ENCODE measurements at places on chromosomes 7 and 10.
A peak's percentile ranks its signal among the peaks of the same experiment; 100 is the strongest.

DNA sequence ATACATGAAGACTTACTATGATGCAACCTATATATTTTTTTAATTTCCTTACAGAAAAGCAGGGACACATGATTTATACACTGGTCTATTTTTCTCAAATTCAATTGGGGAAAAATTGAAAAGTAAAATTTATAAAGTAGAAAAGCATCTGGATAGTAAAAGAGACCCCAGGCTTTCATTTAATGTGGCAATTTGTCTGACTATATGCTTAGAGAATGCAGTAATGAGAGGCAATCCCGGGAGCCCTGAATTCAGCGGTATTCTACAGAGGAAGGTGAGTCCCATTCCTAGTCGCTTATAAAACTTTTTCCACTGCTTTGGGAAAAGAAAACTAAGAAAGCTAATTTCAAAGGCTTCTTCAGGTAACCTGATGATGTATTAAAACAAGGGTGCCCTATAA lies 167.1 kb downstream of the SEMA3D start:
- no peak overlapping the region for H3K4me3 ChIP-seq
- peaks cover 6% of the 10 kb centered on the region for H3K36me3 ChIP-seq
- no peaks in the 10 kb centered on the region for H3K27me3 ChIP-seq
- DNase-seq = no peak

DNA sequence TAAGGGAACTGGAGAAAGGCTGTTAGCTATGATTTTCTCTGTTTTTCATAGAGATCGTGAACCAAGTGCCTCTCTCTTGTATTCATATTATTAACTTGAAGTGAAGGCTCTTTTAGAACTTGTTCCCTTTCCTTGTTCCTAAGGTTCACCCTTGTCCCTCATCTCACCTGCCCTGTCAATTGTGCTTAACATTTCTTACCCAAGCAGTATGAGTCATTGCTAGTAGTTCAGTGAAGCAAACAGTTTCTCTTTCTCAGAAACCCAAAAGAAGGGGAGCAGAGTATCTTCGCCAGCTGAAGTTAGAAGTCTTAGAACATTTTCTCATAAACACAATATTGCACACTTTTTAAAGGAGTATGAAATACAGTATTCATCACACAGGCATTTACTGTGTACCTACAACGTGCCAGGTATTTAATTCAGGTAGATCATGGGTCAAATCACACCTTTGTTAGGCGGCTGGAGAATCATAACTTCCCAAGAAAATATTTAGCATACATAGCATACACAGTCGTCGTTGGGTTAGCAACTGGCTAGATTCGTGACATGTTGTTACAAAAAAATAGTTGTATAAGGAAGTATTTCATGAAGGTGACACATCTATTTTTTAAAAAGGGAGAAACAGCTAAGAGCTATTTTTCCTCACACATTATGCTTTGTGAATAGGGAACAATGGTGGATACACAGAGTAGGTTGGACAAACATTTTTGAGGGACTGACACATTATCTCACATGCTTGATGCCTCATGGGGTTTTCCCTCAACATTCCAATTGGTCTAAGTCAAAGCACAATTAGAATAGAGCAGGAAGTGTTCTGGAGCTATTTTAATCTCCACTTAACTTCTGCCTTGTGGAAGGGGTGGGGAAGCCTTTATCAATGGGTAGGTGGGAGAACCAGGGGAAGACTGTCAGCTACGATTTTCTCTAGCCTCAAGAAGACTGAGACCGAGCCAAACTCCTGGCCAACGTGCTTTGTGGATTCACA lies 13.2 kb downstream of the HDAC9 start:
- peak; percentile 53 for DNase-seq
- H3K27ac ChIP-seq = peak overlapping the region; percentile 63

- no peak overlapping the region for H3K4me3 ChIP-seq
- no peak for DNase-seq
- H3K27me3 ChIP-seq = no peaks in the 10 kb centered on the region
- peaks cover 9% of the 10 kb centered on the region for H3K4me1 ChIP-seq
Measured at GRCh38 chr7:21368317-21368716, 59.6 kb upstream of the SP4 start.

GRCh38 chr10:33126742-33127141 lies 168.7 kb upstream of the ITGB1 start:
- no peak overlapping the region for H3K27ac ChIP-seq
- H3K4me3 ChIP-seq = no peak overlapping the region
- no peaks in the 10 kb centered on the region for H3K36me3 ChIP-seq

DNA sequence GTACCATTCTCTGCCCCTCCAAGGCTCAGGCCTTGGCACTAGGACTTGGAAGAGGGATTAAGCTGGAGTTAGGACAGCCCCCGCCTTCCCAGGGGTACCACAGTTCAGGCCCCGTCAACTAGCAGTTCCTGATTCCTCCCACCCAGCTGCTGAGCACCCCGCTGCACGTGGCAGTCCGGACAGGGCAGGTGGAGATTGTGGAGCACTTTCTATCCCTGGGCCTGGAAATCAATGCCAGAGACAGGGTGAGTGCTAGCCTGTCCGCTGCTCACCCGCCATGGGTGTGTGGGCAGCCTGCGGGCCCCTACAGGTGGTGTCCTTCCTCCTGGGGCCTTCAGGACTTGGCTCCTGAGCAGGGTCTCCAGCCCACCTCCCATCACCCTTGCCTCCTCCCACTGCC lies 2.0 kb upstream of the HOGA1 start:
- H3K27me3 ChIP-seq = no peaks in the 10 kb centered on the region
- DNase-seq = no peak
- H3K4me3 ChIP-seq = no peak overlapping the region
- H3K36me3 ChIP-seq = no peaks in the 10 kb centered on the region

- no peaks in the 10 kb centered on the region for H3K36me3 ChIP-seq
- H3K4me3 ChIP-seq = no peak overlapping the region
- H3K4me1 ChIP-seq = no peaks in the 10 kb centered on the region
- DNase-seq = no peak
Measured at GRCh38 chr7:121402701-121403100, 6.6 kb upstream of the FAM3C start.

- H3K27ac ChIP-seq = no peak overlapping the region
- H3K27me3 ChIP-seq = no peaks in the 10 kb centered on the region
- H3K4me3 ChIP-seq = no peak overlapping the region
- H3K4me1 ChIP-seq = peaks cover 7% of the 10 kb centered on the region
- no peak for DNase-seq
Measured at GRCh38 chr7:101725921-101726320, 91.5 kb upstream of the CUX1 start.

GRCh38 chr7:105439174-105439893 lies 50.6 kb upstream of the SRPK2 start:
- peak overlapping the region; percentile 21 for H3K27ac ChIP-seq
- H3K27me3 ChIP-seq = no peaks in the 10 kb centered on the region
- H3K4me1 ChIP-seq = peaks cover 6% of the 10 kb centered on the region
- H3K36me3 ChIP-seq = no peaks in the 10 kb centered on the region

- no peak overlapping the region for H3K27ac ChIP-seq
- H3K4me3 ChIP-seq = no peak overlapping the region
Measured at GRCh38 chr7:131071786-131072504, 255.7 kb upstream of the MKLN1 start.

- H3K27ac ChIP-seq = no peak overlapping the region
- no peaks in the 10 kb centered on the region for H3K4me1 ChIP-seq
- H3K27me3 ChIP-seq = no peaks in the 10 kb centered on the region
- DNase-seq = no peak
- no peak overlapping the region for H3K4me3 ChIP-seq
- no peaks in the 10 kb centered on the region for H3K36me3 ChIP-seq
Measured at GRCh38 chr7:1869452-1870130, 199.5 kb downstream of the ELFN1 start.

DNA sequence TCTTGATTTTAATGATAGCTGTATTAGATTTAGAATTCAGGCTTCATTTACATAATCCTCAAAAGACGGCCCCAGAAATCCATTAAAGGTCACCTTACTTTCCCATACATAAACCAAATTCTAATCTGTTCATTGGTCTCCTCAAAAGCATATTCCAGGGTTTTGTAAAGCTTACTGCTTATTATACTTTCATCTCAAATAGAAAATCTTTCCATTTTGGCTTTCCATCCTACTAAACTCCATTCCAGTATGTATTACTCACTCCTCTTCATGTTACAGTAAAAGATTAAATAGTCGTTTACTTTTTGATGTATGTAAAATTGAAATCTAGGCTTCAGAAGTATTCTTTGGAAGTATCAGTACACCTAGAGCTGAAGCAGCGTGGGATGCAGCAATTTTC lies 143.5 kb upstream of the LRRN3 start:
- H3K36me3 ChIP-seq = no peaks in the 10 kb centered on the region
- H3K4me1 ChIP-seq = no peaks in the 10 kb centered on the region
- no peak overlapping the region for H3K27ac ChIP-seq
- no peaks in the 10 kb centered on the region for H3K27me3 ChIP-seq
- no peak overlapping the region for H3K4me3 ChIP-seq

DNA sequence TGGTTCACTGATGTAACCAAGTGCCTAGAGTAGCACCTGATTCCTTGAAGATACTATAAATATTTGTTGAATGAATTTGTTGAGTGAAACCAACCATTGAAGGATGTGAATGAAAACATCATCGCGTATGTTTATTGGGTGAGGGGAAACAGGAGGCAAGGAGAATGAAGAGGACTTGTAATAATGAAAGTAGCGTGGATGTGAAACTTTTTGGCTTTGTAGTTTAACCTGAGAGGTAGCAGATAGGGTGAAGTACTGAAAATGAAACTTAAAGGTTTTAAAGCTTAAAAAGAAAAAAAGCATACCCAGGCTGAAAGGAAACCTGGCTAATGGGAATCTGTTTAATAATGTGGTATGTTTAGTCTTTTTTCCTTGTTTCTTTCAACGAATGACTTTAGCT lies 5.2 kb downstream of the CCNY start:
- H3K36me3 ChIP-seq = no peaks in the 10 kb centered on the region
- H3K4me3 ChIP-seq = no peak overlapping the region
- no peak for DNase-seq
- no peak overlapping the region for H3K27ac ChIP-seq
- H3K4me1 ChIP-seq = peaks cover 9% of the 10 kb centered on the region
- no peaks in the 10 kb centered on the region for H3K27me3 ChIP-seq
